ENCODE measurements at places on chromosomes 16 and 17.

GRCh38 chr17:81803728-81804558 lies at the start of gene GCGR:
Gene GCGR (plus strand): TSS chr17:81804150. CDS start chr17:81809019, 4,869 bp downstream.
- no peak for DNase-seq

DNA sequence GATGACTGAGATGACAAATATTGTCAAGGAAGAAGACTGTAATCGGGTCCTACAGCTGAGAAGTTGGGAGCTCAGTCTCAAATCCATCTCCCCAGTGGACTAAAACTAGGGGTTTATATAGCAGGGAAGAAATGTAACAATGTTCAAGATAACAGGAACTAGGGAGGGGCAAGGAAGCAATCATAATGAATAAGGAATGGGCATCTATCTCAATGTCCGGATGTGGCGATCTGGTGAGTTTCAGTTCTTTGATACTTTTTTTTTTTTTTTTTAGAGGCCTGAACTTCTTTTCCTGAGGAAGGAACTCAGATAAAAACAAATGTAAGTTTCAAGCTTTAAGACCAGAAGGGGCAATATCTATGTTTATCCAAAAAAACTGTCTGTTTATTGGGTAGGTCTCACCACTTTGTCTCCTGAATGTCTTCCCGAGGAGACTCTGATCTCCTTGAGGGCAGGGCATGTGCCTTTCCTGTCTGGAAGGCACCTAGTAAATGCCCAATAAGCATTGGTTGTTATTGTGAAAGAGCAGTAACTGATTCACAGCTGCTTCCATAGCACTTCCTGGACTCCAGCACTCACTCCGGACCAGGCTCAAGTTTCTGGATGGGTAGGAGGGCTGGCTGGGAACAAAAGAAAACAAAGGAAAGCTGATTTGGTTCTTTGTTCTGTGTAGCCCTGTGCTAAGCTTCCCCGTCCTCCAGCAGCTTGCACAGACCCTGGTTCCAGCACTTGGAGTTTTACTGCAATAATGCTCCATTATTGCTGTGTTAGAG lies 51.9 kb downstream of the MEOX1 start:
- DNase-seq: no peak

DNA sequence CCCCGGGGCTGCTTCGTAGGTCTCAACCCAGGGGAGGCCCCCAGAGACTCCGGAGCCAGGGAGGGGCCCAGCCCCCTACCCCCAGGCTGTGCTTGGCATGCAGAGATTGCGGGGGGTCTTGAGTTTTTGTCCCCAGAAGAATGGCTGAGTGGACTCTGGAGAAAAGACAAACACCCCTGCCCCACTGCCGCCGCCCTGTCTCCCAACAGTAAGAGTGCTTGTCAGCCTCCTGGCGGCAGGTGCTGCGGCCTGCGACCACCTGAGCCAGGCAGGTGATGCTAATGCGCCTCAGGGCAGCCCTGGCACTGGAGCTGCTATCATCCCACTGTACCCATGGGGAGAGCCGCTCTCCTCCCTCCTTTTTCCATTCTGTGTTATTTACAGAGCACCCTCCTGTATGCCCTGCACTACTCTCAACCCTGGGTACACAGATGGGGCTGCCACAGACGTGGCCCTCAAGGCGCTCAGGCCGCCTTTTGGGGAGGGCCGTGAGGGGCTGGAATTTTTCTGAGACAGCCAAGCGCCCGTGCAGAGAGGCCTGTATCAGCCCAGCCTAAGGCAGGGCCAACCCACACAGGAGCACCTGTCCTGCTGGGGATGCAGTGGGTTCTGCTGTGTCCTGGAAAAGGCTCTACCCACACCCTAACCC lies 2.6 kb upstream of the IL17C start:
- DNase-seq: no peak

GRCh38 chr16:5075637-5076036 lies 4.0 kb downstream of the ALG1 start:
- peak; percentile 29 for DNase-seq

- DNase-seq: no peak
These were observed 13.0 kb downstream of the MYBBP1A start for GRCh38 chr17:4542003-4542725.

- DNase-seq: peak; percentile 72
These were observed 4.3 kb upstream of the NTN1 start for GRCh38 chr17:9016941-9017552.

GRCh38 chr17:34542700-34543336 lies 36.6 kb upstream of the TMEM132E start:
- peak; percentile 45 for DNase-seq

GRCh38 chr17:67285360-67285759 lies 40.4 kb upstream of the HELZ start:
- DNase-seq: no peak

DNA sequence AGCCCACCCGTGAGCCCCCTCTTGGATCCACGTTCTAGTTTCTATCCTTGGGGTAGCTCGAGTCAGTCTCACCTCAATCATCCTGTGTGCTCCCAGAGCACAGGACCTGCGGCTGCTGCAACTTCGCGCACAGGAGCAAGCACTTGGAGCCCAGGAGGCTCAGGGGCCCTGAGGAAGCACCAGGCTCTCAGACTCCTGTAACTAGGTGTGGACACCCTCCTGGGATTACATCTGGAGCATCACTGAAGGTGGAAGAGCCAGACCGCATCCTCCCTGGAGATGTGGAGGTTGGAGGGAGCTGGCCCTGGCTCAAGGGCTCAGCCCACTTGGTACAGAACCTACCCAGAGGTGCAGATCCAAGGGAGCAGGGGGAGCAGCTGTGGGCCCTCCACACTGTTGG lies 2.7 kb downstream of the HBQ1 start:
- no peak for DNase-seq

DNA sequence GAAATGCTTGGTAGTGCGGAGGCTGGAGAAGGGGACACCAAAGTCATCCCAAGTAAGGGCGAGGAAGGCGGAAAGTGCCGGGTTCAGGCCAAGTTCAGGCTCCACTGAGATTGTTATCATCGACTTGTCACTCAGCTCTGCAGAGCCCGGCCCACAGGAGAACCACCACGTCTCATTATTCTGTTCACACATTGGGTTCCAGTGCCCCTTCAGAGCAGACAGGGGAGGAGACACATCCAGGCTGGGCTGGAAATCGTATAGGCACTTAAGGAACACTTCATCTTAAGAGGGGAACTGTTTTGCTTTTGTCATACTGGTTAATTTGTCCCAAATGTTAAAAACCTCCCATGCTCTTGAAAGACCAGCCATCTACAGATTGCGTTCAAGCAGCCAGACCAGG lies 118.3 kb upstream of the ADAMTS18 start:
- DNase-seq: no peak

DNA sequence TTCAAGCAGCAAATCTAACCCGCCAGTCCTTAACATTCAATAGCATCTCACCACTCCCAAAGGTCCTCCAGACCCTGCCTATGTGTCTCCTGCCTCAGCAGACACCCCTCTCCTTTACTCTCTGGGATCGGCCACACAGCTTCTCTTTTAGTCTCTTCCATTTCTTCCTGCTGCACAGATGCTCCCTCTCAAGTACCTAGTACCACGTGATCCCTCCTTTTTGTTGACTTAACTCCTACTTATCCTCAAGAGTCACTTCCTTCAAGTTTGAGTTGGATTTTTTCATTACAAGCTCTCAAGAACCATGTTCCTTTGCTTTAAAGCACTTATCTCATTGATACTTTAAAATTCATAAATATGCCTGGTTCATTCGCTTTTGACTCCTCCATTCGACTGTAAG lies 24.9 kb downstream of the AMFR start:
- no peak for DNase-seq

DNA sequence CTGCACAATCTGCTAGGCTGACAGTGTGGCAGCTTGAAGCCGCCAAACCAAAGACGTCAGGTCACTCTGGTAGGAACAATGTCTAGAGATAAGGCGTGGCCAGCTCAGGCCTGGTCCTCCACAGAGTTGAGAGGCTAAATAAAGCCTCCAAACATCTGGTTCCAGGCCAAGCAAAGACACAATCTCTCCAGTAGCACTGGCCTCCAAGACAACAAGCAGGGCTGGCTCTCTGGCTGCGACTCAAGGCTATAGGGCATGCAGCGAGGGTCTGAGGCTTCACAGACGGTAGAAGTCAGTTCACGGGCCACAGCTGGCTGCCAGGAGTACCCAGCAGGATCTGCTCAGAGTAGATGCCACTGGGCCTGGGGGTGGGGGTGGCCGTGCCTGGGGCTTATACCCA lies 75.6 kb downstream of the ABR start:
- no peak for DNase-seq

DNA sequence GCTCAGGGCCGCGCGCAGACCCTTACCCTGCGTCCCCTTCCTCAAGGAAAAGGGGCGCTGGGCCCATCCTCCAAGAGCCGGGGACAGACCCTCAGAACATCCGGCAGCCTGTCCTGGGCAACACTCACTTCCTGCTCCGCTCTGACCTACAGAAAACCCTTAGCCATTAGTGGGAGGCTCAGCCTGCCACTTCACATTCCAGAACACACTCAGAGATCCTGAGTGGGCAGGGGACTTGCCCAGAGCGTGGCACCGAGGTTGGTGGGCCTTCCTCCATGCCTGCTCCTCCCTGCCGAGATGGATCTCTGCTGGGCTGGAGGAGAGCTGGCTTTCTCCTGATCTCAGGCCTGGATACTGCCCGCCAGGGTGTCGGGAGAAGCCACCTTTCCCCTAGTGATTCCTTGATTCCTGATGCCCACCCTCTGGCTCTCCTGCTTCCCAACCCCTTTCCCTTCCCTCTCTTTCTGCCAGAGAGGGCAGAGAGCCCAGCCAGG lies 1.5 kb downstream of the SCARF1 start:
- no peak for DNase-seq

DNA sequence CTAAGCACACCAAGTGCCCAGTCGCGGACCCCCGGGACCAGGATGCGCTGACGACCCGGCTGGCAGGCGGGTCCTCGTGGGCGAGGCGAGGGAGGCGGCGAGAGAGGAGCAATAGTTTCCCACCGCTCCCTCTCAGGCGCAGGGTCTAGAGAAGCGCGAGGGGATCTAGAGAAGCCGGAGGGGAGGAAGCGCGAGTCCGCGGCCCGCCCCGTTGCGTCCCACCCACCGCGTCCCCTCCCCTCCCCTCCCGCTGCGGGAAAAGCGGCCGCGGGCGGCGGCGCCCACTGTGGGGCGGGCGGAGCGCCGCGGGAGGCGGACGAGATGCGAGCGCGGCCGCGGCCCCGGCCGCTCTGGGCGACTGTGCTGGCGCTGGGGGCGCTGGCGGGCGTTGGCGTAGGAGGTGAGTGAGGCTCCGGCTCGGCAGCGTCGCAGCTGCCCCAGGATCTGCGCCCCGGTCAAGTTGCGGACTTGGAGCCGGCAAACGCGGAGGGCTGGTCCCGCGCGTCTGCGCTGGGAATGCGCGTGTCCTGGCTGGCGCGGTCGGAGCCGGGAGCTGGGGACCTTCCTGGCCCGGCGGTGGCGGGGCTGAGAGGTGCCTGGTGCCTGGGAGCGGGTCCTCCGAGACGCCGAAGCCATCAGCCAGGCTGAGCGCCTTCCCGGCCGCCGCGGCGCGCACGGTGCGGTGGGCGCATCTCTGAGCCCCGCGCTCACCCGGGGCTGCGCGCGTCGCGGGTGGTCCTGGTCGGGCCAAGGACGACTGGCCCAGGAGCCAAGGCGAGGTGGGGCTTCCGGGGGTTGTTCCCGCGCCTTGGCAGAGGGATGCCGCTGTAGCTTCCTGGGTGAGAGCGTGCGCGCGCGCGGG lies at the start of gene ITGB3:
ITGB3 (plus strand) TSS at position 287 of the 862 bp plus-strand sequence; CDS start at position 322, 35 bp downstream.
- DNase-seq: peak; percentile 81

- DNase-seq: peak; percentile 41
These were observed 3.8 kb upstream of the CD7 start for GRCh38 chr17:82320956-82321927.

DNA sequence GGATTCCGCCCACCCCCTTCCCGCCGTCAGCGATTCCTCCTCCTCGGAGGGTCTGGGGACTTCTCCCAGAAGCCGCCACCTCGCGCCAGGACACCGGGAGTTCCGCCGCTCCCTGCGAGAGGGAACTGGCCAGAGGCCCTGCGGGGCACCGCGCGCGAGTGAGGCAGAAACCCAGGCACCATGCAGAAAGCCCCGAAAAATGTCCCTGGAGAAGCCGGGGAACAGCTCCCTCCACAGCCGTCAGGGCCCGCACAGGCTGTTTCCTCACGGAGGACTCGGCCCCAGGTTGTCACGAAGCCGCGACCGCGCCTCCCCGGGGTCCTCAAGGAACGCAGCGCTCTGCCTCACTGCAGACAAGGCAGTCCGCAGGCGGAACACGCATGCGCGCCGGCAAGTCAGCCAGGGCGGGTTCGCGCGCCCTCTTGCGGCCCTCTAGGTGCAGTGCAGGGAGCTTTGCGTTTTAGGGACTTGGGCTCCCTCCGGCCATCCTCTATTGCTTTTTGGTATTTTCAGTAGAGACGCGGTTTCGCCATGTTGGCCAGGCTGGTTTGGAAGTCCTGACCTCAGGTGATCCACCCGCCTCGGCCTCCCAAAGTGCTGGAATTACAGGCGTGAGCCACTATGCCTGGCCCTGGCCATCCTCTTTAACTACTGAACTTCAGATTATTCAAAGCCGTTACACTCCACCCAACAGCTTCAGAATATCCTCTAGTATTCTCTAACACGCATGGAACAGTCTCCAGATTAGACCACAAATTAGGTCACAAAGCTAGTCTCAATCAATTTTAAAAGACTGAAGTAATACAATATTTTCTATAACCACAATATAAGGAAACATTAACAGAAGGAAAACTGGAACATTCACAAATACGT lies 20.3 kb upstream of the ZNF287 start:
- peak; percentile 92 for DNase-seq

DNA sequence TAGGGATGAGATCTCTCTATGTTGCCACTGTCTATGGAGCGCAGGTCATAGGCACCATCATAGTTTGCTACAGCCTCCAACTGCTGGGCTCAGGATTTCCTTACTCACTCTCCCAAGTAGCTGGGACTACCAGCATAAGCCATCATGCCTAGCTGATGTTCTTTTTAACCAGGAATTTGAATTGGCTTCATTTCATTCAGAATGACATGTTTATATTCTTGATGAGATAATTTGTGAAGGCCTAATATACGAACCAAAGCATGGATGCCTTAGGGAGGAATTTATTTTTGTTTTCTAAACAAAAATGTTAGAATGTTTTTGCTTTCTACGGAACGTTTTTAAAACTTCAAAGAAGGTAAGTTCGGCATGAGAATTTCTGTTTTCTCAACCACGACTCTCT lies 71.6 kb downstream of the HS3ST3B1 start:
- no peak for DNase-seq

DNA sequence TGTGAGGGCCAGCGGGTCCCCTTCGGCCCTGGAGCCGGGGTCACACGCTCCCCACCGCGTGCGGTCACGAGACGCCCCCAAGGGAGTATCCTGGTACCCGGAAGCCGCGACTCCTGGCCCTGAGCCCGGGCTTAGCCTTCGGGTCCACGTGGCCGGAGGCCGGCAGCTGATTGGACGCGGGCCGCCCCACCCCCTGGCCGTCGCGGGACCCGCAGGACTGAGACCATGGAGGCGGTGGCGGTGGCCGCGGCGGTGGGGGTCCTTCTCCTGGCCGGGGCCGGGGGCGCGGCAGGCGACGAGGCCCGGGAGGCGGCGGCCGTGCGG lies at the start of gene NAGLU:
NAGLU (plus strand) TSS at position 194 of the 324 bp plus-strand sequence; CDS start at position 226, 32 bp downstream.
- DNase-seq: peak; percentile 94
